ENCODE measurements at places on chromosomes 6 and 20.
A peak's percentile ranks its signal among the peaks of the same experiment; 100 is the strongest.

- no peaks in the 10 kb centered on the region for H3K27me3 ChIP-seq
- no peaks in the 10 kb centered on the region for H3K36me3 ChIP-seq
- no peak overlapping the region for H3K27ac ChIP-seq
- no peak overlapping the region for H3K4me3 ChIP-seq
Measured at GRCh38 chr6:157667211-157668008, 155.6 kb upstream of the SNX9 start.

DNA sequence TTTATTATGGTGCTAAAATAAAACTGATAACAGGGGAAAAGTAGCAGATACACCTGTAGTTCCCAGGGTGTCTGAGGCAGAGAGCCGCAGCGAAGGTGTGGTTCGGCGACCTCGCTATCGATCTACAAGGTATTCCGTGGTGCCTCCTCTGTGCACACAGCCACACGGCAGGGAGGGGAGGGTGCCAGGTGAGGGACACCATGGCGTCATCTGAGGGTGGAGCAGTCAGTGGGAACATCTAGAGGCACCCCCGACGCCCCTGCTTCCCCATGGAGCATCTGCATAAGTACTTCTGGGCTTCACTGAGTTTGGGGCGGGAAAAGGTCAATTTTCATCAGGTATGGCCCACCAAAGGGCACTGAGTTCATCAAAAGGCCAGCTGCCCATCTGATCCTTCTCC lies 243.3 kb downstream of the TAF4 start:
- peaks cover 4% of the 10 kb centered on the region for H3K27me3 ChIP-seq
- H3K27ac ChIP-seq, result no peak overlapping the region
- no peaks in the 10 kb centered on the region for H3K4me1 ChIP-seq
- H3K4me3 ChIP-seq, result no peak overlapping the region
- no peaks in the 10 kb centered on the region for H3K36me3 ChIP-seq
- peak; percentile 25 for DNase-seq

GRCh38 chr6:21905531-21905930 lies 312.0 kb downstream of the SOX4 start:
- no peaks in the 10 kb centered on the region for H3K27me3 ChIP-seq
- H3K27ac ChIP-seq, result no peak overlapping the region
- no peaks in the 10 kb centered on the region for H3K36me3 ChIP-seq
- no peak overlapping the region for H3K4me3 ChIP-seq
- DNase-seq, result no peak

- no peaks in the 10 kb centered on the region for H3K27me3 ChIP-seq
- H3K27ac ChIP-seq, result no peak overlapping the region
- peaks cover 8% of the 10 kb centered on the region for H3K4me1 ChIP-seq
- no peaks in the 10 kb centered on the region for H3K36me3 ChIP-seq
- DNase-seq, result no peak
Measured at GRCh38 chr20:40191573-40191972, 497.5 kb downstream of the MAFB start.

- H3K4me3 ChIP-seq, result no peak overlapping the region
- no peak overlapping the region for H3K27ac ChIP-seq
- H3K4me1 ChIP-seq, result peaks cover 18% of the 10 kb centered on the region
- H3K27me3 ChIP-seq, result no peaks in the 10 kb centered on the region
- peaks cover 8% of the 10 kb centered on the region for H3K36me3 ChIP-seq
- DNase-seq, result no peak
Measured at GRCh38 chr6:37916675-37917074, 97.1 kb downstream of the ZFAND3 start.

GRCh38 chr6:41757271-41757670 lies 10.1 kb upstream of the PGC start:
- H3K4me1 ChIP-seq, result no peaks in the 10 kb centered on the region
- H3K4me3 ChIP-seq, result no peak overlapping the region
- no peak overlapping the region for H3K27ac ChIP-seq
- DNase-seq, result peak; percentile 12
- H3K27me3 ChIP-seq, result no peaks in the 10 kb centered on the region

- H3K27ac ChIP-seq, result no peak overlapping the region
- H3K4me3 ChIP-seq, result no peak overlapping the region
- no peaks in the 10 kb centered on the region for H3K4me1 ChIP-seq
- no peaks in the 10 kb centered on the region for H3K36me3 ChIP-seq
- H3K27me3 ChIP-seq, result no peaks in the 10 kb centered on the region
- no peak for DNase-seq
Measured at GRCh38 chr20:44829688-44830087, 19.3 kb upstream of the RIMS4 start.

DNA sequence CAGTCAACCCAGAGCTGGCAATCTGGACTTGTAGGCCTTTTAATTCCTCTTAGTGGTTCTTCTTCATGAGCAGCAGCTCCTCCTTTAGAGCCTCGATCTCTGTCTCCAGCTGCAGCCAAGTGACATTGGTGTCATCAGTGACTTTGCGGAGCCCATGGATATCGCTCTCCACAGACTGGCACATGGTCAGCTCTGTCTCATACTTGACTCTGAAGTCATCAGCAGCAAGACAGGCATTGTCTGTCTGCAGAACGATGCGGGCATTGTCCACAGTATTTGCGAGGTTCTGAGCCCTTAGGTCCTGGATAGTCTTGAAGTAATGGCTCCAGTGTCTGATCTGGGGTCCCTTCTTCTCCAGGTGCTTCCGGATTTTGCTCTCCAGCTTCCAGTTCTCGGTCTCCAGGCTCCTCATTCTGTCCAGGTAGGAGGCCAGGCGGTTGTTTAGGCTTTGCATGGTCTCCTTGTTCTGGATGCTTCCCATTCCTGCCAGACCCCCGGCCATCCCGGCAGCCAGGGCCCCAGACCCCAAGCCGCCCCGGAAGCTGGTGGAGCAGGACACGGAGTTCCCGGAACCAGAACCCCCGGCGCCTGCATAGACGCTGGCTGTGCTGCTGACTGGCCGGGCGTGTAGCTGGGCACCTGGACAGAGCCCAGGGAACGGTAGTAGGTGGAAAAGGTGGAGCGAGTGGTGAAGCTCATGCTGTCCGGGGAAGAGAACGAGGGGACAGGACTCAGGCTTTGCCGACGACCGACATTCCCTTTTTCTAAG lies 15.1 kb downstream of the RFPL4B start:
- H3K27me3 ChIP-seq, result peaks cover 10% of the 10 kb centered on the region
- no peaks in the 10 kb centered on the region for H3K36me3 ChIP-seq
- no peak for DNase-seq

GRCh38 chr6:147559006-147559405 lies 50.5 kb downstream of the SAMD5 start:
- no peaks in the 10 kb centered on the region for H3K27me3 ChIP-seq
- H3K4me3 ChIP-seq, result no peak overlapping the region
- no peaks in the 10 kb centered on the region for H3K36me3 ChIP-seq
- no peaks in the 10 kb centered on the region for H3K4me1 ChIP-seq
- H3K27ac ChIP-seq, result no peak overlapping the region

GRCh38 chr20:37378785-37379598 lies 33.1 kb downstream of the SRC start:
- no peak overlapping the region for H3K4me3 ChIP-seq
- peaks cover 9% of the 10 kb centered on the region for H3K36me3 ChIP-seq
- peak; percentile 52 for DNase-seq
- H3K27ac ChIP-seq, result no peak overlapping the region
- H3K4me1 ChIP-seq, result peaks cover 14% of the 10 kb centered on the region

- peaks cover 32% of the 10 kb centered on the region for H3K36me3 ChIP-seq
- H3K27ac ChIP-seq, result no peak overlapping the region
- no peak for DNase-seq
- H3K27me3 ChIP-seq, result no peaks in the 10 kb centered on the region
Measured at GRCh38 chr6:119204719-119205118, 126.3 kb upstream of the FAM184A start.

- no peaks in the 10 kb centered on the region for H3K36me3 ChIP-seq
- H3K27ac ChIP-seq, result no peak overlapping the region
- no peak overlapping the region for H3K4me3 ChIP-seq
- H3K4me1 ChIP-seq, result peaks cover 12% of the 10 kb centered on the region
- DNase-seq, result no peak
Measured at GRCh38 chr6:169805242-169805838, 53.9 kb downstream of the ERMARD start.

GRCh38 chr6:43949551-43949991 lies 177.7 kb downstream of the MRPL14 start:
- DNase-seq, result no peak
- H3K4me1 ChIP-seq, result no peaks in the 10 kb centered on the region
- no peaks in the 10 kb centered on the region for H3K27me3 ChIP-seq
- H3K4me3 ChIP-seq, result no peak overlapping the region
- no peaks in the 10 kb centered on the region for H3K36me3 ChIP-seq

- no peaks in the 10 kb centered on the region for H3K27me3 ChIP-seq
- no peak for DNase-seq
- no peak overlapping the region for H3K27ac ChIP-seq
- H3K36me3 ChIP-seq, result no peaks in the 10 kb centered on the region
Measured at GRCh38 chr6:128057946-128058345, 157.1 kb upstream of the THEMIS start.

- H3K27me3 ChIP-seq, result no peaks in the 10 kb centered on the region
- H3K4me3 ChIP-seq, result no peak overlapping the region
- no peak for DNase-seq
- peaks cover 6% of the 10 kb centered on the region for H3K36me3 ChIP-seq
- no peak overlapping the region for H3K27ac ChIP-seq
Measured at GRCh38 chr6:151012321-151013294, 147.1 kb downstream of the MTHFD1L start.

- no peak overlapping the region for H3K4me3 ChIP-seq
- H3K27ac ChIP-seq, result no peak overlapping the region
- no peaks in the 10 kb centered on the region for H3K4me1 ChIP-seq
Measured at GRCh38 chr6:82589509-82590206, 226.0 kb downstream of the TPBG start.

DNA sequence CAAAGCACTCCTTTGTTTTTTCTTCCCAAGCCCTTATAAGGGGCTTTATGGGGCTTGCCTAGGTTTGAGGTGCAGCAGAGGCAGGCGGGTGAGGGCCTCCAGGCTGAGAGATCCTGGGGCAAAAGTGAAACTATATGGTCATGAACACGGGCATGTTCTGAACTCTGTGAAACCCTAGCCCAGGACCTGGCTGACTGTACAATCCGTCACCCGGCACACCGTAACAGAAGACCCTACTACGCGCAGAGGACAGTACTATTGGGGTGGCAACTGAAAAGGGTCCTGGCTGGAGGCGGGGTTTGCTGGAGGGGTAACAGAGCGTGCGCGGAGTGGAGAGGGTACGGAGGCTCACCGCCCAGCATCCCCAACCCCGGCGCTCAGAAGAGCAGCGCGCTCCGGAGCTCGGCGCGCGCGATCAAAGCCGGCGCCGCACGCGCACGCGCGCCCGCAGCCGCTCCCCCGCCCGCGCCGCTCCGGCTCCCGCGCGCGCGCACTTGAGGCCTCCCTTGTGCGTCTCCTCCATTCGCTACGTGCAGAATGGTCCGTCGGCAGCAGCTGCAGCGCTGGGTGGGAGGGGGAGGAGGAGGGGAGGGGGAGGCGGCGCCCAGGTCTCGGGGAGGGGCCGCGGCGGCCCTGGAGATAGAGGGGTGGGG lies 54.2 kb downstream of the MRPL14 start:
- DNase-seq, result peak; percentile 79
- H3K36me3 ChIP-seq, result no peaks in the 10 kb centered on the region
- peak overlapping the region; percentile 57 for H3K4me3 ChIP-seq
- peak overlapping the region; percentile 51 for H3K27ac ChIP-seq

DNA sequence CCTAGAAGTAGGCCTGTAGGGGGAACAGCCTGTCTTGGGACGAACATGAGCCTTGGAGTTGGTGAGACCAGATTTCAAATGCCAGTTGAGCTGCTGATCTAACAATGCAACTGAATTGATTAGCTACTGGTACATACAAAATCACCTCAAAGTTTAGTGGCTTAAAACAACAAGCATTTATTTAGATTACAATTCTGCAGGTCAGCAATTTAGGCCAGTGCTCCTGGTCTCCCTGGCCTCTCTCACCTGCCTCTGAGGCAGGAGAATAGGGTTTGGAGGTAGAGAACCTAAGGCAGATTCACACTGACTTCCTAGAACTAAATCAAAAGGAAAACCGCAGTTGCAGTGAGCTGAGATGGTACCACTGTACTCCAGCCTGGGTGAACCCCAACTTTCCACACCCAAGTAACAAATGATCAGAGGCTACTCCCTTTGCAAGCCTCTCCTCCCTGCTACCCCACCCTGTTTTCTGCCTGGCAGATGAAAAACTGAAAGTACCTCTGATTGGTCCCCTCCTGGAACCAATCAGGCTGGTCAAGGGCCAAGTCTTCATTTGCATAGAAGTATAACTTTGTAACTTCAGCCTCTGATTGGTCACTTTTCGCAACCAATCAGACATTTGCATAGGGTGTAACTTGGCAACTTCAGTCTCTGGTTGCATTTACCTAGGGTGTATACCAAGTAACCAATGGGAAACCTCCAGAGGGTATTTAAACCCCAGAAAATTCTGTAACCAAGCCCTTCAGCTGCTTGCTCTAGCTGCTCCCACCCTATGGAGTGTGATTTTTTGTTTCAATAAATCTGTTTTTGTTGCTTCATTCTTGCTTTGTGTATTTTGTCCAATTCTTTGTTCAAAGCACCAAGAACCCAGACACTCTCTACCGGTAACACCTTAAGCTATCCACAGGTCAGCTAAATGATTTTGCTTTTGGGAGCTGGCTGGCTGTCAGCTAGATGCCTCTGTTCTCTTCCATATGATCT lies 8.1 kb upstream of the UBR2 start:
- no peak overlapping the region for H3K4me3 ChIP-seq
- DNase-seq, result no peak

GRCh38 chr20:14288341-14289330 lies 48.8 kb downstream of the FLRT3 start:
- H3K36me3 ChIP-seq, result no peaks in the 10 kb centered on the region
- H3K27ac ChIP-seq, result no peak overlapping the region
- H3K4me1 ChIP-seq, result no peaks in the 10 kb centered on the region

GRCh38 chr6:20211941-20212391 lies 303 bp downstream of the MBOAT1 start:
- DNase-seq, result no peak
- H3K36me3 ChIP-seq, result no peaks in the 10 kb centered on the region
- peaks cover 40% of the 10 kb centered on the region for H3K4me1 ChIP-seq
- H3K4me3 ChIP-seq, result peak overlapping the region; percentile 83
